ENCODE measurements at places on chromosomes 7 and 10.

DNA sequence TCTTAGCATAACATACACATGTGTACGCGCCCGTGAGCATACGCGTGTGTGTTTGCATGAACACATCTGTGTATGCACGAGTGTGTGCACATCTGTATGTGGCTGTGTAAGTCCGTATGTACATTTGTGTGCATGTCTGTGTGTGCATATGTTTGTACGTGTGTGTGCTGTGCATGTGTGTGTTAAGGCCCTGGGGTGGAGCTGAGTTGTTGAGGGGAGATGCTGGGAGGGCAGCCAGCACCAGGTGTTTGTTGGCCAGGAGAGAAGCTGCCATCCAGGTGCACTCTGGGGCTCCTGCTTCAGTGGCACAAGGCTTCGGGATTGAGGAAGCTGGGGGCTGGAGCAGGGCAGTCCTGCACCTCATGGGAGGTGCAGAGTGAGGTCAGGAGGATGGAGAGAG, 85.0 kb downstream of the BMS1 start:
- DNase-seq = no peak

- DNase-seq = no peak
Observed at GRCh38 chr7:27950123-27950522, 210.2 kb downstream of the TAX1BP1 start.

DNA sequence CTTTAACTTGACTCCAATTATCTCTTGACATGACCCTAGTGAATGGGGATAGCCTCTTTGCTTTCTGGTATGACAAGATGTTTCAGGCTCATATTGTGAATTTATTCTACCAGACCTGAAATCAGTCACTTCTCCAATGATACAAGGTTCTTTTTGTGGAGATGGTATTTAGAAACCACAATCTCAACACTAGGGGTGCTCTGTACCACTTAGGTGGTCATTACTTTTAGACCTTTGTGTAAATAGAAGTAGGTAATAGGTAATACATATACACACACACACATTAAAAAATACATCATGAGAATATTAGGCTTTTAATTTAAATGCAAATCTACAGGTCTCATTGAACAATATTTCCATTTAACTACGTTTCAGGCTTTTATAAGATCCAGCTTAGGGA, 199.0 kb upstream of the RHOBTB1 start:
- DNase-seq = no peak

- no peak for DNase-seq
Observed at GRCh38 chr7:115267503-115267902, 345.6 kb downstream of the MDFIC start.

- no peak for DNase-seq
Observed at GRCh38 chr7:41385996-41386395, 316.9 kb downstream of the INHBA start.

GRCh38 chr10:103858360-103858759, 3.0 kb upstream of the SH3PXD2A start:
- DNase-seq = no peak

- no peak for DNase-seq
Observed at GRCh38 chr7:2559283-2559950, 638 bp downstream of the IQCE start.

DNA sequence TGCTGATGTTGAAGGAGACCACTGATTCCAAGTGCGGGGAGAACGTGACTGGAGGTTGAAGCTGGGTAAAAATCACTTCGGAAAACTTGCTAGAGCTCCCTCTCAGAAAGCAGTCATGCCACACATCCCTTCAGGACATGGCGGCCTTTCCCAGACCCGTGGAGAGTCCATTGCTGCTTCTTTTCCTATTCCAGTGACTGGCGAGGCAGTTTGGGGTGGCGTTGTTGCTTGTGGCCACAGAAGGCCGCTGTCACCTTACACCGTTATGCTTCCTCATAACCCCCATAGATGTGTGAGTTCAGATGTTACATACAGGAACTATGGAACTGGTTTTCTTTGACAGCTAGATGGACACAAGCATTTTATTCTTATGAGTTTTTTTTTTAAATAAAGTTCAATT, 235.6 kb upstream of the POM121L12 start:
- DNase-seq = no peak

DNA sequence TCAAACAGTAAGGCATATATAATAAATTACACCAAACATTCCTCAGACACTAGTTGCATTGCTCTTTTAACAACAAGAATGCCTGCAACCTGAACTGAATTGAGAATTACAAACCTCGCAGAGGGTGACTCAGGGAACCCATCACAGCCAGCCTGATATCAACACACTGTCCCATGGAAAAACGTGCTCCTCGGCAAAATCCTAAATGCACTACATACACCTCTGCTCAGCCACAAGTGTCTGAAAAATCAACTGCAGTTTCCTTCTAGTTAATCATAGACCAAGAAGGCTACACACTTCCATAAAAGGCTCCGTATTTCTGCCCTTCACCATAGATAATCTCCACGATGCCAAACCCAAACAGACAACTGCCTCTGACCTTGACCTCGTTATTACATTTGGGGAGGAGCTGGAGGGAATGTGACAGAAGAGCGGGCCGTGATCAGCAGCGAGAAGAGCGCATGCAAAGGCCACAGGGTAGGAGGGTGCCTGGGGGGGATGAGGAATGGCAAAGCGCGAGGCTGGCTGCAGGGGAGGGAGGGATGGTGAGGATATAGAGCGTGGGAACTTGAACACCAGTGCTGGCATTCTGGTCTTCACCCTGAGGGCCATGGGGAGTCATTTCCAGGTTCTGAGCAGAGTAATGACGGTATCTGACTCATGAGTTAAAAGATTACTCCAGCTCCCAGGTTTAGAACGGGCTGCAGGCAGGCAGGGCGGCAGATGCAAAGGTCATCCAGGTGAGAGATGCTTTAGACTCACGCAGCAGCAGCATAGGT, 201.9 kb upstream of the FRMD4A start:
- DNase-seq = no peak

- no peak for DNase-seq
Observed at GRCh38 chr10:113274176-113274829, 278.6 kb upstream of the HABP2 start.

DNA sequence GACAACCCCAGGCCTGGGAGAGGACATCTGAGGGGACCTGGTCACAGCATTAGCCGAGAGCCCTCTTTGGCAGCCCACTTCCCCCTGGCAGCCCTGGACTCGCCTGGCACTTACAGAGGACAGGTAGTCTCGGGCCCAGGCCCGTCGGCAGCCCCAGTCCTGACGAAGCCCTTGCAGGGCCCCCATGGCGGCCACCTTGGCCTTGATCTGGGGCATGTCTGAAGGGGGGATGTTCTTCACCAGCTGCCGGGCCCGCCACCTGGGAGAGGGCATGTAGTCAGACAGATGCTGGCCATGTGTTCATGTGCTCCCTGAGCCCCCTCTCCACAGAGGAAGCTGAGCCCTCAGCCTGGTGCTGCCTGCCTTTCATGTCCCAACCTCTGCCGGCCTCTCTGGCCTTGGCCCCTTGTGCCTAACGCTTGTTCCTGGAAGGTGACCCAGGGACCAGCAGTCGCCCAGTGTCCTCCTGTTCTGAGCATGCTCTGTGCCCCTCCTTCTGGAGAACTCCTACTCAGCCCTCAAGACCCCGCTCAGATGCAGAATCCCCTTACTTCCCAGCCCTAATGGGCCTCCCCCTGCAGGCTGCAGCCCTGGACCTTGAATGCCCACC, 13.9 kb downstream of the MYO1G start:
- DNase-seq = no peak

- DNase-seq = no peak
Observed at GRCh38 chr10:119383174-119383856, 159.2 kb downstream of the RGS10 start.

DNA sequence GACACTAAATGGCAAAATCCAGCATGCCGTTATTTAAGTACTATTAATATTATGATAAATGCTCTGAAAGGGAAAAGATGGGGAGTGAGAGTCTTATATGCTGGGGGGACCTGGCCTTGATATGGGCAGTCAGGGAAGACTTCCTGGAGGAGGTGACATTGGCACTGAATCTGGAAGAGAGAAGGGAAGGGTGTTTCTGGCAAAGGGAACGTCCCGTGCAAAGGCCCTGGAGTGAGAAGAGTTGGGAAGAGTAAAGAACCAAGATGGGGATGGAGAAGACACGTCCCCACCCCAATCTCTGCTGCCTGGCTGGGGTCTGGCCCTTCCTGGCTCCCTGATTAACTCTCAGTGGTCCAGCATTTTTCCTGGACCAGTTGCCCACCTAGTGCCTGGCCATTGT, 5.0 kb upstream of the GRIFIN start:
- DNase-seq = no peak

DNA sequence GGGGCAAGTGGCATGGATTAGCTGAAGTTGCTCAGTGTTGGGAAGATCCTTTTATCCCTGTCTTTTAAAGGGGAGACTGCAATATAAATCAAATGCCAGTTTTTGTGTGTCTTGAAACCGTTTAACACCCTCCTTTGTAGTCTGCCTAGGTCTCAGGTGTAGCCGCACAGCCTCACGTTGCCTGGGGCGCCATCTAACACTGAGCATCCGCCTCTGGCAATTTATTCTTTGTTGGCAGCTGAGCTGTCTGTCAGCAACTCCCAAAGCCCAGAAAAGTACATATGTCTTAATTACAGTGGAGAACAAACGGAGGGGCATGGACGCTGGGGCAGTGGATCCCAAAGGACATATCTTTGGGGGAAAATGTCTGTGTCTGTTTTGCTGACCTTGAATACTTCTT, 254.7 kb downstream of the STK31 start:
- DNase-seq = no peak

DNA sequence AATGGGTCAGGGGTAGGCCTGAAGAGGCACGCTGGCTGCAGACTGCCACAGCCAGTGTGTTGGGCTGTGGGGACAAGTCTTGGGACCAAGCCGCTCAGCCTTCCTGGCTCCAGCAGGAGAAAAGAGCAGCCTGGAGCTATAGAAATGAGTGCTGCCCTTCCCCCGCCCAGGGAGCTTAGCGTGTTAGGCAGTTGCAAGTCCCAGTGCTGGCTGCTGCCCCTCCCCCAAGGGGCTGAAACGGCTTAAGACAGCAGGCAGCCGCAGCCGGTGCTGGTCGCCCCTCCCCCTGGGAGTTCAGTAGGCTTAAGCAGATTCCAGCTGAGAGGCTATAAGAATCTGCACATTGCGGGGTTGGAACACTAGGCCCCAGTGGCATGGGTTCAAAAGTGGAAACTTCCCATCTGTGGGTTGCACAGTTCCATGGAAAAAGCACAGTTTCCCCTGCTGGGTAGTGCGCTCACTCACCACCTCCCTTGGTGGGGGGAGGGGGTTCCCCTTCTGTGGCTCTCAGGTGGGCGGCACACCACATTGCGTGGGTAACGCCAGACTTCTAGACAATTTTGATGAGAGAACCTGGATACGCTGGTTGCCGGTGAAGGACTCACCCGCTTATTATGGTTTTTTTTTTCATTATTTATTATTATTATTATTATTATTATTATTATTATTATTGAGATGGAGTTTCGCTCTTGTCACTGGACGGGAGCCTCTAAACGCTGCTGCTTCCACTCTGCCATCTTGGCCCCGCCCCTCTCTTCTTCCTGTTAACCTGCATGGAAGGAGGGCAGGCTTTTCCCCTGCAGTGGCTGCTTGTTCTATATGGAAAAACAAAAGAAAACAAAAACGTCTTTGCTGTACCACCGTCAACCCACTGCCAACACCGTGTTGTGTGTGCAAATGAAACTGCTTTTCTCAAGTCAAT, 151.1 kb downstream of the CXCL12 start:
- no peak for DNase-seq

- no peak for DNase-seq
Observed at GRCh38 chr7:118938845-118939244, 714.3 kb downstream of the ANKRD7 start.
